Substantia nigra (tissue), 51 donors: ENCODE measurements at places on chromosomes 1 and 21.

DNA sequence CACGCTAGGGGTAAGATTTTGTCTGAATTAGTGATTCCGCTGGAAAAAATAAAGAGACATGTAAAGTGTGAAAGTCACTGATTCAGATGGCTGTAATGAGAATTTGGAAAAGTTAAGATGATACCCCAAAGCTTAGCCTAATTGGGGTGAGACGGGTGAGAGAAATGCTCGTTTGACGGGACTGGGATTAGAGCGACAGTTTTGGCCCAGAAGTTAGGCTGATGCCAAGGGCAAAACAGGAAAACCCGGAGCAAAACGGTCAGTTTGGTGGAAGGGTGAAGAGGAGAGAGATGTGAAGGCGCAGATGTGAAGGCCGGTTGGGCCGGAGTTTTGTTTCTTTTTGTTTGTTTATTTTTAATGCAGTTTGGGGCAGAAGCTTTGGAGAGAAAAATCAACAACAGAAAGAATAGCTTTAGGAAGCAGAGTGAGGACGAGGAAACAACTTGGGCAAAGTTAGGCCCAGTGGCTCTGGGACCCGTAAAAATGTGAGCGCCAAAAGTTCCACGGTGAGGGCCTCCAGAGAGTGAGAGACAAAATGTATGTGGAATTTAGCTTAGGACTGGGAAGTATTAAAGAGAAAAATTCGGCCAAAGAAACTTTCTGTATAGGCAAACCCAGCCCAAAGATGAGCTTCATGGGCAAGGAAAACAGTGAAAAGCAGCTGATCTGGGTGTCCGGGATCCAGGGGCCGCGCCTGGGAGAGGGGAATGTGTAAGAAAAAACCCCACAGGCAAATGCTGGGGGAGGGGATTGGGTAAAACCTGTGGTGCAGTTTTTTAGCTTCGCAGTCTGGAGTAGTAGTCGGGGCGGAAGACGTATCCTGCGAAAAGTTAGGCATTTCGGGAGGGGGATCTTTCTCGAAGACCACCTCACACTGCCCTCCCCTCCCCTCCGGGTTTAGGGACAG is 1.2 kb downstream of the DMRTA2 start:
- no peak for DNase-seq

DNA sequence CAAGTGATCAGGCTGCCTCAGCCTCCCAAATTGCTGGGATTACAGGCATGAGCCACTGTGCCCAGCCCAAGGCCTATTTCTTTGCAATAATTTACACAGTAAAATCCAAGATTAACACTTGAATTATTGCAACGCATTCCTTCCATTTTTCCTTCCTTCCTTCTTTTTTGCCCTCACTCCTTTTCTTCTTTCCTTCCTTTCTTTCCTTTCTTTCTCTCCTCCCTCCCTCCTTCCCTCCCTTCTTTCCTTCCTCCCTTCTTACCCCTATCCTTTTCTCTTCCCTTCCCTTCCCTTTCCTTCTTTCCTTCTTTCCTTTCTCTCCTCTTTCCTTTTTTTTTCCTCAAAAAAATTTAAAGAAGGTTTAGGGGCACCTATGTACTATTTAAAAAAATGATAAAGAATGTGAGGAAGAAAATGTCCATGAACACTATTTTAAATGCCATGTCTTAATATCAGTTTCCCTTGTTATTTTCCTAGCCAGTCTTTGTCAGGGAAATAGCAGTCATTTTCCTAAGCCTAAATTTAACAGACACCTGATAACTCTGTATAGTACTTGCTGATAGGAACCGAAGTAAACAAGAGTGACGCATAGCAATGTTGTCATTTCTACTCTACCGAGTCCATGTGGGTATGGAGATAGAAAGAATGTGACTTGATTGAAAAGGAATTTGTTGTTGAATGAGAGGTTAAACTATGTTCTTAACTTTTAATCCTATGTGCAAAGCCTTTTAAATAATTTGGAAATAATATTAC is 79.8 kb upstream of the HMCN1 start:
- DNase-seq, result no peak

DNA sequence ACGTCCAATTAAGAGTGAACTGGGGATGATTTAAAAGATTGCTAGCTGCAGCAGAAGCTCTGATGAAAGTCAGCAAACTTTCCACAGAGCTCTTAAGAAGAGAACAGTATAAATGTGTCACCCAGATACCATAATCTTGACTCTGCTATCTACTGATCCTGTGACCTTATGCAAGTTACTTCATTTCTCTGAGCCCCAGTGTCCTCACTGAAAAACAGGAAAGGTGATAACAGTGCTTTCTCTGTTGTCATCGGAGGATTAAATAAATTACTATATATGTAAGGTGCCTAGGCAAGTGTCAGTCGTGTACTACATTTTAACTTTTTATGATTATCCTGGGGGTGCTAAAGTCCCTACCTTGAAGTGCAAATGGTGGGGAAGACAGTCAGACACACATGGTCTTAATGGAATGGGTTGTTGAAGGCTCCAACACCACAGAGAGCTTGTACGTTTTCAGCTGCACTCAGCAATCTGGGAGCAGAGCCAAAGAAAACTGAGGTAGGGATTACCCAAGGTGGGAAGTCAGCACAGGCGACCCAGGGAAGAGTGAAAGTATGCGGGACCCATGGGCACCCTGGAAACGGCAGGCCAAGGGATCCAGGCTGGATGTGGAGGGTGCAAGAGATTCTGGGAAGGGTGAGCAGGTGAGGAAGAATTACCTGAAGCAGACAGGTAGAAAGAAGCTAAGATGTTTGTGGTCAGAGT is 82.8 kb downstream of the DTL start:
- DNase-seq, result no peak

DNA sequence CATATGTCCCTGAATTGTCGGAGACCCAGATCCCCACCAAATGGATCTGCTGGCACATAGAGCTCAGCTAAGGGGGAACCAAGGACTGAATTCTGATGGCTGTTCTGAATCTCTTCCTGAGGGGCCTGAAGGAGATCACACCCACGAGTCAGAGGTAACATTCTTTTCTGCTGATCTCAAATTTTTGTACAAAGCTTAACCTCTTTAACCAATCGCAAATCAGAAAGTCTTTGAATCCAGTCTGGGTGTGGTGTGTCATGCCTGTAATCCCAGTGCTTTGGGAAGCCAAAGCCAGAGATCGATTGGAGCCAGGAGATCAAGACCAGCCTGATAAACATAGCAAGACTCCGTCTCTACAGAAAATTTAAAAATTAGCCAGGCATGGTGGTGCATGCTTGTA is 62.8 kb upstream of the PRRC2C start:
- DNase-seq, result no peak

GRCh38 chr1:41161846-41162245 is 80.3 kb downstream of the SCMH1 start:
- no peak for DNase-seq
